Activated T-cell treated with anti-CD3 and anti-CD28 coated beads, Interleukin-2, amount 50 U/mL, for 72 hours (primary cell): ENCODE measurements at places on chromosomes 4 and X.

GRCh38 chr4:187019896-187020295, 296.2 kb upstream of the FAT1 start:
- no peak for DNase-seq

DNA sequence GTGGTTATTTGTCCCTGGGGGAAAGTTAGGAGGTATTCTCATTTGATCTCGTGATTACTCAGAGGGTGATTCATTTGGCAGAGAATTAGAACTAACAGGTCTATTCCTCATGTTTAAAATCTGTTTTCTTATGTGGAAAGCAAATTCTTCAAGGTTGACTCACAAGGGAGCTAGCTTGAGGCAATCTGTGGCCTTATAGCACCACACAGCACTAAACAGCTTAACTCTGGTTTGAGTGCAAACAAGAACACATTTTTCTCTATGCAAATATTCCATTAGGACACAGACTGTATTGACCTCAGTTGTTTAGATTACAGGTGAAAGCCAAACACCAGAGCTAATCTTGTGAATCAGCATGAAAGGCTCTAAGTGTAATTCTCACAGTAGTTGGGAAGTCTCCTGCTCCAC, 694.4 kb upstream of the POU3F4 start:
- no peak for DNase-seq

- DNase-seq, result no peak
These were observed 17.6 kb upstream of the CXCL5 start for GRCh38 chr4:74016068-74016467.

DNA sequence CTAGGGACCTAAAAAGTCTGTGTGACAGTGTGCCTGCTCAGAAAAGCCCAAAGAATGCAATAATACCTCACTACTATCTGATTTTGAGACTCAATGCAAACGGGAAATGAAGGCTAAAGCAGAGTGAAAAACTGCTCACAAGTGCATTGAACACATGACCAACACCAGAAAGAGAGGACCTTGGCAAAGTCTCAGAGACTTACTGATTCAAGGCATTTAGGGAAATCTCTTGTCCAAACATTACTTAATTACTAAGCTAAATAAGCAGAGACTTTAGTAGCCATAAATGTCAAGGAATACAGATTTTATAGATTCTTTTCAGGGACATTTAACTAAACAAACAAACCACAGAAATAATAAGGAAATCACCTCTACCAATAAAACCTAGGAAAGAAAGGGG, 916.0 kb downstream of the FSTL5 start:
- DNase-seq, result no peak
